NCI-H187 treated with DMSO at 0.1 percent for 48 hours (cell line): ENCODE measurements at places on chromosomes 2 and 18.

GRCh38 chr2:11768946-11769345 lies 22.5 kb downstream of the LPIN1 start:
- no peak for DNase-seq

DNA sequence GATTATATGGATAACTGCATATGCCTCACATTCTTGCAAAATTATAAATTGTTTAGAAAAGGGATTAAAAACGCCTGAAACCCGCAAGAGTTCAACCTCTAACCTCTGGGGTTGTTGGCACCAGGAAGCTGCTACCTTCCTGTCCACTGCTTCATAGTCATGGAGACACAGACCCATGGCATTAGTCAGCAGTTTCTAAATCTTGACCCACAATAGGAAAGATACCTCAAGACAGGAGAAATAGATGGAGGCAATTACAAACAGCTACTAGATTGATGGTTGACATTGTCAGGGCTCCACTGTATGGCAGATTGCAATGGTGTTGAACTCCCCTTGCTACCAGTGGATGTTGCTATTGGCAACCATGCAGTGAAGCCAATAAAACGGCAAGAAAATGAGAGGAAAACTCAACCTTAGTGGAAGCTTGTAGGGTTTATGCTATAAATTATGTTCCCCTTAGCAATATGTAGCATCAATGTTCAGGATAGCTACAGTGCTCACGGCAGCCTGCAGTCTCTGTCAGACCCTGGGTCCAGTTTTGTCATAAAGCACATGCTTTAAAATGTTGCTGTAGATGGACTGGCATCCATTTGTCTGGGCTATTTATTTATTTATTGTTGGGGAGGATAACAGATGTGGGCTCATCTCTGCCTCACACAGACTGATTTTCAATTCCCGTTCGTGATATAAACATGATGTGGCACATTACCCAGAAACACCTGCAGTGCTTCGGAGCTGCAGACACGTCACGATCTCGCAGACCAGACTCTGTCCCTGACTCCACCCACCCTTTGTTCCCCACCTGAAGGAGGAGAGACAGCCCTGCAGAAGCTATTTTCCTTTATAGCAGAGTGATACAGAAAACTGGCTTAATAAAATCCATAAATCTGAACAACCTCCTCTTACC lies 233.4 kb downstream of the AGPS start:
- DNase-seq: peak; percentile 38

DNA sequence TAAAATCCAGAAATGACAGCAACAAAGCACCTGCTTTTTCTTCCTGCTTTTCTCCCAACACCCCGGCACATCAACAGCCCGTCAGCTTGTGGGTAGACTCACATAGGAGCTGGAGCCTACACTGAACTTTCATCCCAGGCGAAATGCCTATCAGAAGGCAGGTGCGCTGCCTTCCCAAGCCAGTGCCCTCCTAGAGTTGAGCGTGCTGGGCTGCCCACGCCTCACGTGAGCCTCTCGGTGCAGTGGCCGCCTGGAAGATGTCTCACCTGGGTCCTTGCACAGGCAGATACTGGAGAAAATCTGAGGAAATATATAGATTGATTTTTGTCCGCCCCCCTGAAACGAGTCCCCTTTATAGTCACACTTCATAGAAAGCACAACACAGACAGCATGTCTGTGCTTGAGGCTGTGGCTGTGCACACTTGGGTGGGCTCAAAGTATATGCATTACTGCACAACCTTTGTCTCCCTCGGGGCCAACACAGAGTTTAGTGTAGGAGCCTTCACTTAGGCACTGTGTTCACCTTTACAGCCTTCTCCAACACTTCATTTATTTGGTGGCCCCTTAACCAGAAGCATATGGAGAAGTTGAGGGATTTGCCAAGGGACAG lies 112.5 kb downstream of the SMAD7 start:
- DNase-seq: no peak

DNA sequence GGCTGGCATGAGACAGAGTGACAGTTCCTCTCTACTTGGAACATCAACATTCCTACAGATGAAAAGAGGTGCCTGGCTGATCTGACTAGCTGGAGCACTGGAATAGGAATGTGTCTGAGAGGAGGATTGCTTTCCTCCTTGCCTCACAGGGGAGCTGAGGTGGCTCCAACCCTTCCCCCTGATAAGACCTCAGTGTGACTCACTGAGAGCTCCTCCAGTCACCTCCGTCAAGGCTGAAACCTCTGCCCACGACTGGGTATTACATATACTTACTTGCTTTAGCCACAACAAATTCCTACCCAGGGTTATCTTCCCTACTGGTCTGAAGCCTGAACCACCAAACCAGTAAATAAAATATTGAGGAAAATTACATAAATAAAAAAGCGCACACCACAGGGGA lies 342.7 kb upstream of the REG3G start:
- no peak for DNase-seq

- DNase-seq: no peak
Measured at GRCh38 chr2:132816234-132816633, 146.2 kb upstream of the LYPD1 start.

DNA sequence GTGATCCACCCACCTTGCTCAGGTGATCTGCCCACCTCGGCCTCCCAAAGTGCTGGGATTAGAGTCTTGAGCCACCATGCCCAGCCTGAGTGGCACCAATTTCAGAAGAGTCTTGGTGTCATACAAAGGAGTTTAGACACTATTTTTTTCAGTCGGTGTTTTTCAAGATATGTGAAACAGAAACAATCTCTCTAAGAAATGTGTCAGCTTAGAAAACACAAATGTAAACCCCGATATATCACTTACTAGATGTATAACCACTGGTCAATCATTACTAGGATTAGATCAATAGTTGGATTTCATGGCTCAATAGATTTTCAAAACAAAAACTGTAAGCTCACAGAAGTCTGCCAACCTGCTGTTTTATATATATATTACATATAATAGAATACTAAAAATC lies 67.2 kb upstream of the FRZB start:
- no peak for DNase-seq

DNA sequence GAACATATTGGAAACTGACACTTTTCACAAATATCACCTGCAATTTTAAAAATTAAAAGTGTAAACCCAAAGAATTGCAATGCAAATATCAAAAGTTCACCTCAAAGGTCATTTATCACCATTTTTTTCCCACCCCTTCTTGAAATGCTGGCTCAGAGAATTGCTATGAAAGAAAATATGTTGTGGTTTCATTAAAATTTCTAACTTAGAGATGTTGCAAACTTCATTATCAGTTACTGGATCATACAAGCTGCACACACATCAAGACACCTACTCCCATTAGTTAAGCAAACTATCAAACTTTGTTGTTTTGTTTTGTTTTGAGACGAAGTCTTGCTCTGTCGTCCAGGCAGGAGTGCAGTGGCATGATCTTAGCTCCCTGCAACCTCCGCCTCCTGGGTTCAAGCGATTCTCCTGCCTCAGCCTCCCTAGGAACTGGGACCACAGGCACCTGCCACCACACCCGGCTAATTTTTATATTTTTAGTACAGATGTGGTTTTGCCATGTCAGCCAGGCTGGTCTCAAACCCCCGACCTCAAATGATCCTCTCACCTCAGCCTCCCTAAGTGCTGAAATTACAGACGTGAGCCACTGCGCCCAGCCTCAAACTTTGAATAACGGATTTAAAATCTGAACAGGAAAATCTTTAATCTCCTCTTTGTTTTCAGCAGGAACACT lies 37.0 kb downstream of the STK39 start:
- DNase-seq: no peak

- DNase-seq: peak; percentile 39
Measured at GRCh38 chr2:1233281-1233680, 180.0 kb upstream of the TPO start.

- no peak for DNase-seq
Measured at GRCh38 chr2:166230724-166231070, 102.9 kb upstream of the SCN1A start.

- DNase-seq: no peak
Measured at GRCh38 chr18:8947566-8947965, 154.9 kb upstream of the NDUFV2 start.

- no peak for DNase-seq
Measured at GRCh38 chr2:128322715-128323554, 4.3 kb upstream of the HS6ST1 start.

DNA sequence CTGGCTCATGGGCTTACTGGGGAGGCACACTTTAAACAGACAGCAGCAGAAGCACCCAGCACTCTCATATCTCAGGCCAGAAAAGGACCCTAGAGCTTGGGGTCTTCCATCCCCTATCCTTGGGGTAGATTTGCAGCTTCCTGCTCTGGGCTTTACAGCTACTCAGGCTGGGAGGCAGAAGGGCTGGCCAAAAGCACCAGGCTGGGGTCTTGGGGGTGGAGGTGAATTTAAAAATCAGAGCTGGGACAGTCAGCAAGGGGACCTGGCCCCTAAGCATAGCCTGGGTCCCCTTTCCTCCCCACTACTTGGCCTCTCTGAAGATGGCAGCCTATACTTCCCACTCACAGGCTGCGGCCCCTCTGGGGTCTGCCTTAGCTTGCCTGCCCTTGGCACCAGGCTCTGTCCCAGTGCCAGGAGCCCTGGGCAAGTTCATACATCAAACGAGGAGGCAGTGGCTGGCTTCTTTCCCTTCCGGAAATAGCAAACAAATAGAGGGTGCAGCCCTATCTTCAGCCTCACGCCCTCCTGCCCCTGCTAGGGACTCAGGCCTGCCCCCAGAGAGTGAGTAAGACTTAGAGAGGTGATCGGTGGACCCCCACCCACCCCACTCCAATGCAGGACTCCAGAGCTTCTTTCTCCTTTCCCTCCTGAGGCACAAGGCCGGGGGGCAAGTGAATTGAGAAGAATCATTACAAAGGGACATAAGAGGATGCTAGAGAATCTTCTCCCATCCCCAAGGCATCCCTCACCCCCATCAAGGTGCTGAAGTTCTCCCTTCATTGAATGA lies 26.0 kb upstream of the TNS1 start:
- no peak for DNase-seq

GRCh38 chr2:71102981-71103681 lies 26.9 kb downstream of the MCEE start:
- DNase-seq: no peak

GRCh38 chr18:79584491-79585394 lies 94.9 kb upstream of the CTDP1 start:
- DNase-seq: no peak

- no peak for DNase-seq
Measured at GRCh38 chr18:63586966-63587365, at the start of gene SERPINB13. TSS of gene SERPINB13 (plus strand) at chr18:63587343. CDS start at chr18:63588668, 1,325 bp downstream.

DNA sequence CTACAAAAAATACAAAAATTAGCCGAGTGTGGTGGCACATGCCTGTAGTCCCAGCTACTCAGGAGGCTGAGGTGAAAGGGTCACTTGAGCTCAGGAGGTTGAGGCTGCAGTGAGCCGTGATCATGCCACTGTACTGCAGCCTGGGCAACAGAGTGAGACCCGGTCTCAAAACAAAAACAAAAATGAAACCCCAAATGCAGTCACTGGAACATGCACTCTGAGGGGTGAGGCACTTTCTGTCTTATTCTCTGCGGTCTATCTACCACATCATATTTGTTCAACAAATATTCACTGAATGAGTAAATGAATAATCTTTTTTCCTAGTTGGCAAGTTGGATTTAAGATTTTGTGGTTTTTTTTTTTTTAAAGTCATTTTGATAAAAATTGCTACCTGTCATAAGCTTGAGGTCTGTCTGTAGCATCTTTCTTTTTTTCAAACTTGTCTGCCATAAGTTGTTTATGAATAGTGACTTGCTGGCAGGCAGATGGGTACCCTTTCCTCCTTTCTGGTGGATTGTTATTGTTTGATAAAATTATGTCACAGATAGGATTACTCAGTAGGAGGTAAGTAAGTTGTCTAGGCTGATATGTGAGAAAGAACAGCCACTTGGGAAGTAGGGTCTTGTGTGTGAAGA lies 11.8 kb downstream of the CHRNA1 start:
- no peak for DNase-seq

DNA sequence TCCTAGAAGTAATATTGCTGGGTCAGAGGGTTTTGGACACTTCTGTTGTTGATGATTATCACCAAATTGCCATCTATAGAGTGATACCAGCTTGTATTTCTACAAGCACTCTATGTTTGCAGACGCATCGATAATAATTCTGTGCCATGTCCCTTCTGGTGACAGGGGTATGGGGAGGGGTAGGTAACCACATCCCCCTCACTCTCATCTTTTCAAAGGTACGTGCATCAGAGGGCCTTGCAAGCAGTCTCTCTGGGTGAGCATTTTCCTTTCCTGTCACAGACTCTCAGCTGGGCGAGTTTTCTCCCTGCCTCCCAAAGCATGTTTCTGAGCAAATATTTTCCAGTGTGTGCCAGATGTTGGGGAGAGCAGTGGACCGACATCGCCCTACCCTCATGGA lies 98.0 kb downstream of the SMAD7 start:
- DNase-seq: no peak

- DNase-seq: no peak
Measured at GRCh38 chr2:176851200-176851888, 361.2 kb upstream of the HNRNPA3 start.

- DNase-seq: no peak
Measured at GRCh38 chr2:220880623-220881596, 691.2 kb downstream of the EPHA4 start.

- no peak for DNase-seq
Measured at GRCh38 chr2:55230551-55230950, 1.5 kb downstream of the CLHC1 start.

DNA sequence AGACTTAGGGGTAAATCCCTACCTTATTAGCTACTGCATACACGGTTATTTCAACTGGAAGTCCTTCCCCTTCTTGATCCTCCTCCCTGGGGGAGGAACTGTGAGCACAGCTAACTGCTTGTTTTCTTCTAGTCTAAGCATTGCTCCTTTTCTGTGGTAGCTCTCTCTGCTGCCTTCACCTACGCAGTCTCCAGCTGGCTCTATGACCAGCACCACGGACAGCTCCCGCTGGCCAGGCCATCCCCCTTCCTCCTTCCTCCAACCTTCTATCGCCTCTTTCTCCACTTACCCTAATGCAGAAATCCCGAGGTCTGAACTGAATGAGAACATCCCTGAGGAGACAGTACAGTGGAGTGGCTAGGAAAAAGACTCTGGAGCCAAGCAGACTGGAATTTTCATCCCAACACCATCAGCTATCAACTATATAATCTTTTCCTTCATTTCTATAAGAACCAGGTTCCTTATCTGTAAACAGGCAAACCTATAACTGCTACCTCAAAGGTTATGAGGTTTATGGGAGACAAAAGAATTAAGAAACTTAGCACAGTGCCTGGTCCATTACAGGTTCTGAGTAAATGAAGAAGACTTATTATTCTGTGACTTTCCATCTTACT lies 4.7 kb upstream of the CFAP65 start:
- no peak for DNase-seq
